ENCODE measurements at places on chromosomes 4 and X.

DNA sequence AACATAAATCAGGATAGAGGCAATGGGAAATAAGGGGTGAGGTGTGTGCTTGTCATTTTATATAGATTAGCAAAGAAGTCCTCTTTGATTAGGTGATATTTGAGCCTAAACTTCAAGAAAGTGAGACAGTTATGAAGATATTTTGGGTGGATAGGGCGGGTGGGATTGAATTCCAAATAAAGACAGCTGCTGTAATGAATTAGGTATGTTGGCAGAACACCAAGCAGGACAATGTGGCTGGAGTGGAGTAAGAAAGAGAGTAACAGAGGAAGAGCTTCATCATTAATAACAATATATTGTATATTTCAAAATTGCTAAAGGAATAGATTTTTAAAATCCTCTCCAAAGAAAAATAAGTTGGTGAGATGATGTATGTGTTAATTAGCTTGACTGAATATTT, 91.0 kb upstream of the CENPE start:
- no peak for DNase-seq

GRCh38 chrX:63664741-63665140, 120.3 kb downstream of the ARHGEF9 start:
- no peak for DNase-seq

DNA sequence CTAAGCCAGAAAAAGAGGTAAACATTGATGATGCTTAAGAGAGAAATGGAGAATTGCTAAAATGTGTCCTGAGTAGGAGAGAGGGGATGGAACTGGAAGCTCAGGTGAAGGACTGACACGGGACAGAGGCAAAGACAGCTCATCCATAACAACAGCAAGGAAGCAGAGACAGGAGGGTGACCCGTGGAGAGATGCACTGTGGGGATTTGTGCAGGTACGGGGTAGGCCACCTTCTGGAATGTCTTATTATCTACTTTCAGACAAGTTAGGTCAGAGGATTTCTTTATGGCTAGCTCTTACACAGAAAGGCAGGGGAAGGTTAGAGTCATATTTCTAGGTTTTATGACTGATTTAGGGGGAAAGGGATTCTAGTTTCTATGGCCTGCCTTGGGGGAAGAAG, 31.7 kb downstream of the RXFP1 start:
- no peak for DNase-seq

- DNase-seq = no peak
These were observed 167.7 kb downstream of the PJA1 start for GRCh38 chrX:68997511-68997910.

DNA sequence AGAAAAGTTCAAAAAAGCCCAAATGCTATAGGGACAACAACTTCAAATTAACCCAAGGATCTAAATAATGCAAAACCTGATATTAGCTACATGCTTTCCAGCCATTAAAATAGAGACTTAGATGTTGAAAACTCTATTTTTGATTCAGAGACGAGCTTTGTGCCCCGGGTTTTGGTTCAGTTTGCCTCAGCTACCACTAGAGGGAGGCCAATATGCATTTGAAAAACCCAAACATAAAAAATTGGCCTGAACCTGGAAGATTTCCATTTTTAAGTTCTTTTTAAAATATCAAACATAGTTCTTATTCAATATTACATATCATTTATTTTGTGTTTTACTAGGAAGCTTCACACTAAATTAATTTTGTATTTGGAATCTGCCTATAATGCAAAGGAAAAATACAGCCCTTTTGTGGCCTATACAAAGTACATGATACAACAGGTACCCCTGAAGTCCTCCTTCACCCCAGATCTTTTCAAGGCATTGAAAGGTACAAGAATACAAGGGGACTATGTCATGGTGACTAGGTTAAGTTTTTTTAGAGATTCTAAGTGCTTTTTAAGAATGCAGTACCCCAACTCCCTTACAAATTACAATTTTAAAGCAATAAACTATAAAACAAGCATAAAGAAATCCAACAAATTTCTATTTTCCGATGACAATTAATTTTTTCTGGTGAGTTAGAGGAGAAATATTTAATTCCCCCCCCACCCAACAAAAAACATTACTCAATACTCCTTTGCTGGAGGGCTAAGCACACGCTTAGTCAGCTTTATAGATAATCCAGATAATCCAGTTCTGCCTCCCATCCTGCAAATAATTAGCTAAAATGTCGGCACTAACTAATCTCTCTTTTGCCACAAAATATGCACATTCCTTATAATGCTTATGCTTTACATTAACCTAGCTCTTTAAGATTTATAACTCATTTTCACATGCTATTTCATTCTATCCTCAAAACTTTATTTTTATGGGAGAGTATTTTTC, 97.7 kb upstream of the PTPN13 start:
- no peak for DNase-seq

DNA sequence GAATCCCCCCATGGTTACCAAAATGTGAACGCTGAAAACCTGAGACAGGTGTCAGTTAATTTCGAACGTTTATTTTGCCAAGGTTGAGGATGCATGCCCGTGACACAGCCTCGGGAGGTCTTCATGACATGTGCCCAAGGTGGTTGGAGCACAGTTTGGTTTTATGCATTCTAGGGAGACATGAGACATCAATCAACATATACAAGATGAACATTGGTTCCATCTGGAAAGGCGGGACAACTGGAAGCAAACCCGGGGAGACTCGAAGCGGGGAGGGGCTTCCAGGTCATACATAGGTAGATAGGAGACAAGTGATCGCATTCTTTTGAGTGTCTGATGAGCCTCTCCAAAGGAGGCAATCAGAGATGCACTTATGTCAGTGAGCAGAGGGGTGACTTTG, 11.0 kb upstream of the SH3BP2 start:
- no peak for DNase-seq

DNA sequence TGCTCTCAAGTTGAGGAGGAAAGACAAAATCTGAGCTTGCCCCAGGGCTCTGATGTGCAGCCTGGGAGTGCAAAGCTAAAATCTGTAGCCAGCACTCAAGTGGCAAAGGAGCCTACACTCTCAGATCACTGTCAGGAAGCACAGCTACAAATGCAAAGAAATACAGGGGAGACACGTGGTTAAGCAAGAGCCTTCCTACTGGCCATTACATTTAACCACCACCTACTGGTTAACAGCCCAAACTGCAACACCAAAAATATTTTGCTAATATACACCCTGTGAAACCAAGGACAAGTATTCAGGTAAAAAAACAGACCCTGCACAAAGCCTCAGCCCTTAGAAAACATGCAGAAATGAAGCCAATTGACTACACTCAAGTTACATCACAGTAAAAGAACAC, 170.4 kb upstream of the FGF16 start:
- DNase-seq = no peak

DNA sequence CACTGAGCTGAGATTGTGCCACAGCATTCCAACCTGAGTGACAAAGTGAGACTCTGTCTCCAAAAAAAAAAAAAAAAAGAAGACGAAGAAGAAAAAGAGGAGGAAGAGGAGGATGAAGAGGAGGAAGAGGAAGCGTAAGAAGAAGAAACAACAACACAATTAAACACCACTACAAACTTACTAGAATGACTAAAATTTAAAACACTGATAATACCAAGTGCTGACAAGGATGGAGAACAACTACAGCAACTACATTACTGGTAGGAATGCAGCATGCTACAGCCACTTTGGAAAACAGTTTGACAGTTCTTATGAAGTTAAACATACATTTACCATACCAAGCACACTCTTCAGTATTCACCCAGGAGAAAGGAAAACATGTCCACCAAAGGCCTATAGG, 24.1 kb downstream of the LRBA start:
- no peak for DNase-seq

DNA sequence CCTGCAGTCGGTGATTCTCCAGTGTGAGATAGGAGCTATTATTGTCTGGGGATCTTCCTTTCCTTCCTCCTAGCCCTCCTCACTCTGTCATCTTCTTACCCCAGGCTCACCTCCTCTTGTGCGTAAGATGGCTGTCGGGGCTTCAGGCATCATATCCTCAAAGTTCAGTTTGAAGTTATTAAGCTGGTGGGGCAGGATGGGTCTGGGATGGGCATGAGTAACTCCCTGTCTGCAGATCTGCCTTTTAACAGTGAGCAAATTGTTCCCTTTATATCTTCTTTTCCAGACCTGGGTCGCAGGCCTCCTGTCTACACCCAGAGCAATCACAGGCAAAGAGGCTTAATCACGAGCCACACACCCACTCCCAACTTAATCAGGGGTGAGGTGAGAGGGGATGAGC, 900 bp upstream of the MTMR1 start:
- DNase-seq = no peak
